ENCODE measurements at places on chromosomes 6 and 20.

DNA sequence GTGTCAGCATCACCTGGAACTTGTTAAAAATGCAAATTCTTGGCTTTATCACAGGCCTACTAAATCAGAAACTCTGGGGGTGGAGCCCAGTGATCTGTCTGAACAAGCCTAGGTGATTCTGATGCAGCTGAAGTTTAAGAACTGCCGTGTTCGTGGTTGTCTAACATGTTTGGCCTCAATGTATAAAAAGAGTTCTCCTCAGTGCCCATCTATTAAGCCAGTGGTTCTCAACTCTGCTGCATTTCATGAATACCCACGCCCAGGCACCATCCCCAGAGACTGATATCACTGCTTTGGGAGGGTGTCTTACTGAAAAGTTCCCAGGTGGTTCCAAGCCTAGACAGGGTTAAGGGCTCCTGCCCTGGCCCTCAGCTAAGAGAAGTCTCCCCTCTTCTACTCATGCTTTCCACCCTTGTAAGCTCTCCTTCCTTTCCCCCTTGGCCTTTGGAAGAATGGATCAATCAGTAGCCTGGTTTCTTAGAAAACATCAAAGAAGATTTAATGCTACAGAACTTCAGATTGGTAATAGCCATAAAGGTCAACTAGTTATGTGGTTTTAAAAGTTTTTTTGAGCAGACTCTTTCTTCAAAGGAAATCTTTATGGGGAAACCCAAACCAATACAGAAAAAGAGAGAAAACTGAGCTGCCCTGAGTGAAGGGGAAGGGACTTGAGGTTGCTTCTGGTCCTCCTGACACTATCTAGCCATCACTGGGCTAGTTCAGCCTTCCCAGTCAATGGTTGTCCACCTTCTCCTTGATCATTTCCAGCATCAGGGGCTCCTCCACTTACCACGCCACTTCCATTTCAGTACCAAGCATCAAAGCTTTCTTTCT is 38.9 kb upstream of the TNFAIP3 start:
- no peak for DNase-seq

DNA sequence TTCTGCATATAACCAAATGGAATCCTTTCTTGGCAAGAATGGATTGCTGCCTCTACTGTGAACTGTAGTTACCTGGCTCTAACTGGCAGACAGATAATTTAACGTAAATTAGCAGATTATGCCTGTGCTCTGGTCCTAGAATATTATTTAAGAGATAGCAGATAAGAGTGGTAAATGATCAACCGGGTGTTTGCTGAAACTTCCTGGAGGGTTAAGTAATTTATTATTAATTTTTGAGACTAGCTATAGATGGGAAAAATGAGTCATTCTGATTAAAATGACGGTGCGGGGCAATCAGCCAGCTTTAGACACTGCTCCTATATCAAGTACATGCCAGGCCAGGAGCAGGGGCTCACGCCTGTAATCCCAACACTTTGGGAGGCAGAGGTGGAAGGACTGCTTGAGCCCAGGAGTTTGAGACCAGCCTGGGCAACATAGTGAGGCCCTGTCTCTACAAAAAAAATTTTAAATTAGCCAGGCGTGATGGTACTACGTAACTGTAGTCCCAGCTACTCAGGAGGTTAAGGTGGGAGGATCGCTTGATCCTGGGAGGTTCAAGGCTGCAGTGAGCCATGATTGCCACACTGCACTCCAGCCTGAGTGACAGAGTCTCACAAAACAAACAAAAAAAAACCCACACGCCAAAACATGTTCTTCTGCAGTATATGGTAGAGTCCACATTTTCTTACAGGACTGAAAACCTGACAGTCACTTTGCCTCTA is 22.6 kb downstream of the B4GALT5 start:
- no peak for DNase-seq

- no peak for DNase-seq
Observed at GRCh38 chr6:9484686-9485085, 930.2 kb downstream of the TFAP2A start.

- no peak for DNase-seq
Observed at GRCh38 chr6:18323935-18324705, 59.8 kb upstream of the DEK start.

DNA sequence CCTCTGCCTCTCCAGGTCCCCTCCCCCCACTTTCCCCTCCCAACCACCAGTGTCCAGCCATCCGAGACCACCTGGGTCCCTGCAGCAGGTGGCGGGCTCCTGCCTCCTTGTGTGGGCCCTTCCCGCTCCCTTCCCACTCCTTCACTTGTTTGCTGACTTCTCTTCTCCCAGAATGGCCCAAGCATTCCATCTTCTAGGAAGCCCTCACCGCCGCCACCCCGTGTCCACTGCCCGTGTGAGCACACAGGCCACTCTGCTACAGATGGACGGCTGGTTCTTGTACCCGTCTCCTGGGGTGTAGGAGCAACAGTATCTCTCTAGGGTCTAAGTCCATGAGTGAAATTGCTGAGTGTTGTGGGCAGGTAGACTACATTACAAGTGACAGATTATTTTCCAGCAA is 15.0 kb downstream of the BPHL start:
- DNase-seq, result no peak

DNA sequence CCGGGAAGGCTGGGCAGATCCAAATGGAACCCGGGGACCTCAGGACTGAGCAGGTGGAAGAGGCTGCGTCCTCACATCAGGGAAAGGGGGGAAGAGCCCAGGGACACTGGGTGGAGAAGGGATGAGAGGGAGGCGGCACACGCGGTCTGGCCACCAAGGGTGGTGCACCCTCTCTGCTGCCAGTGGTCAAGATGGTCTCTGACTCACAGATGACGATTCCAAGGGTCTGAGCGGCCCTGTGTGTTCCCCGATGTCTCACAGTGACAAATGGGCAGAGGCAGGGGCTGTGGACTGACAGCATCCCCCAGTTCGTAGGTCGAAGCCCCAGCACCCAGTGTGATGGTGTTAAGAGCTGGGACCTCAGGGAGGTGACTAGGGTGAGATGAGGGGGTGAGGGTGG is 32.1 kb downstream of the SLCO4A1 start:
- no peak for DNase-seq

GRCh38 chr6:24093381-24093780 is 32.6 kb upstream of the NRSN1 start:
- DNase-seq, result no peak

DNA sequence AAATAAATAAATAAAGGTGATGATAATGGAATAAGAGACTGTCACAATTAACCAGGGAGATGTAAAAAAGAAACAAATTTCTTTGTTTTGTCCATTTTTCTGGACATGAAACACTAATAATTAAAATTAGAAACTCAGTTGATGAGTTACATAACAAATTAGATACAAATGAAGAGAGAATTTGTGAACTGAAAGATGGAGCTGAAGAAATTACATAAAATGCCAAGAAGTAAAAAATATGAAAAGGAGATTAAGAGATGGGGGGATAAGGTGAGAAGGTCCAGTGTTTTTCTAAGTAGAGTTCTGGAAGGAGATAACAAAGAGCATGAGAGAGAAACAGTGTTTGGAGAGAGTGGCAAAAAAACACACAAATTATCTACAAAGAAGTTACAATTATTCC is 89.4 kb upstream of the AGPAT4 start:
- DNase-seq, result no peak

DNA sequence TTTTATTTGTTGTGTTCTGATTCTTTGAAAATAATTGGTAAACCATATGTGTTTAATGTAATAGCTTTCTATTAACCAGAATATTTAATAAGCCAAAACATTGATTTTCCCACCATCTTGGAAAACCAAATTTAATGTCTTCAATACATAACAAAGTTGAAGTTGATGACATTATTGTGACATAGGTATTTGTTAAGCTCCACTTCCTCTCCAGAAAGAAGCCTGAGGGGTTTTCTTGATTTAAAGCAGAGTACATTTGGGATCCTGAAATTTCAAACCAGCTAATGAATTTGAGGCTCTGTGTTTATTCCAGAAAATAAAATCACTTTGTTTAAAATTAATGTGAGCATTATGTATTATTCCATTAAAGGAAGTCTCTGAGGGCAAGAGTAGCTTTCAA is 106.3 kb downstream of the PERP start:
- no peak for DNase-seq

- no peak for DNase-seq
Observed at GRCh38 chr6:18503206-18503592, 116.0 kb downstream of the RNF144B start.

GRCh38 chr20:50729901-50730764 is 1.2 kb upstream of the PARD6B start:
- DNase-seq, result no peak

GRCh38 chr20:32976746-32977145 is 27.5 kb downstream of the SUN5 start:
- no peak for DNase-seq

DNA sequence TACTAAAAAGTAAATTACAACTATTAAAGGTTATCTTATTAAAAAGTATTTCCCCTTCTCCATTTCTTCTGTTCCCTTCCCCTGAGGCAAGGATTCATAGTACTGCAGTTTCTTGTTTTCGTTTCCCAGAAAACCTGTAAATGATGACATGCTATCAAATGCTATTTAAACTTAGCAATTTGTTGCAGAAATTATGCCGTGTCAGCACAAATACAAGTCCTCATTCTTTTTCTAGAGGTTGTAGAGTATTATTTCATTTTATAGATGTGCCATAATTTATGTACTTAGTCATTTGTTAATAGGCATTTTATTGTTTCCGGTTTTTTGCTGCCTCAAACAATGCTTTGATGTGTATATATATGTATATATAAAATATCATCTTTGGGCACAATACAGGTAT is 268.4 kb downstream of the PLCB1 start:
- no peak for DNase-seq

- DNase-seq, result no peak
Observed at GRCh38 chr6:160215232-160215631, 43.4 kb downstream of the SLC22A2 start.

- no peak for DNase-seq
Observed at GRCh38 chr6:158707120-158707820, 57.4 kb downstream of the SYTL3 start.

- DNase-seq, result peak; percentile 8
Observed at GRCh38 chr6:44431118-44431725, 43.7 kb downstream of the CDC5L start.

- no peak for DNase-seq
Observed at GRCh38 chr6:123629258-123629941, 7.3 kb downstream of the TRDN start.

GRCh38 chr6:19836799-19837510 is at the start of gene ID4:
Gene ID4 (plus strand): TSS chr6:19837370. CDS start chr6:19837755, 385 bp downstream.
- peak; percentile 95 for DNase-seq

GRCh38 chr20:61045876-61046585 is 206.0 kb upstream of the CDH4 start:
- DNase-seq, result peak; percentile 8

DNA sequence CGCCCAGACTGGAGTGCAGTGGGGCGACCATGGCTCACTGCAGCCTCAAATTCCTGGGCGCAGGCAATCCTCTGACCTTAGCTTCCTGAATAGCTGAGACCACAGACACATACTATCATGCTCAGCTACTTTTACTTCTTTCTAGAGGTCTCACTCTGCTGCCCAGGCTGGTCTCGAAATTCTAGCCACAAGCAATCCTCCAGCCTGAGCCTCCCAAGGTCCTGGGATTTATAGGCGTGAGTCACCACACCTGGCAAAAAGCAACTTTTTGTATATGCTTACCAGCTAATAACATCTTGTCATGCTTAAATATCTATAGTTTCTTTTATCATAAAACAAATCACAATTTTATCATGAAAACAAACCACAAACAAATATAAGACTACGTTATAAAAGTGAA is 23.0 kb downstream of the RNASET2 start:
- DNase-seq, result no peak

- DNase-seq, result no peak
Observed at GRCh38 chr6:167244064-167244960, 46.8 kb upstream of the UNC93A start.

DNA sequence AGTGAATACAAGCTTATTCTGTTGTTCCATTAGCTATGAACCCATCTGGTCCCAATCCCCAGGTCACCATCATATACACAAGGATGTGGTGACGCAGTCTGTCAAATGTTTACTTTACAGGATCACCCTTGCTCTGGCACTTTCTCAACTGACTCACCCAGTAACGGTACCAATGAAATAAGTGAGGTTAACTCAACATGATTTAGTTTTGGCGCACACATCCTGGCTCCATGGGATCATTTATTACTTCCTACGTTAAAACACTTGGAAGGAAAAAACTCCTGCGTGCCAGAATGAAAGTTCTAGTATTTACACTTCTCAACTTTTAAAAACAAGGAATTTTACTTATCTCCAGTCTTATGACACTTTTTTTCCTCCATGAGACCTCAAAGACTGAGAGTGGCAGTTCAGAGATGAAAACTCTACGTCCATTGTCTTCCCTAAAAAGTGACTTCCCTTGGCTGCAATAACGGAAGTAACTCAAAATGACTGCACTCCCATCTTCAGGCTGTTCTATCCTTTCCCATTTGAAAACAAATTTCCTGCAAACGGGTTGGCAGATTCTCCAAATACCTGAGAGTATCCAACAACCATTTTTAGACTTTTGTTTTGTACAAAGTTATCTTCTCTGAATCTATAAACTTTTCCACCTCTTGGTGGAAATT is 15.9 kb downstream of the AGPAT4 start:
- no peak for DNase-seq

DNA sequence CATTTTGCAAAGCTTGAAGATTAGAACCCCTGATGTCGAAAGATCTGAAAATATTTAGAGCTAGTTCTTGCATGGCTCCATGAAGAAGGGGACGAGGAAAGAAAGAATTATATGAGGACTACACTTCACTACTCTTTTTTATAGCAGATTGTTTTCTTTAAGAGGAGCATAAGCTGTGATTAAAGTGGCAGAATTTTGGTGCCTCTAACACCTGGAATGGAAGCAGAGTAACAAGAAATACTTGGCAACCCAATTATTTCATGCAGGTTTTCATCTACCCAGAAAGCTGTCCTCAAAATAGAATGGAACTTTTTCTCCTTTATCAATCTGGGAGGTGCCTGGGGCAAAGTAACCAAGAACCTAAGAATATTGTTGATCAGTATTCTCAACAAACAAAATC is 4.0 kb downstream of the METTL24 start:
- DNase-seq, result no peak

DNA sequence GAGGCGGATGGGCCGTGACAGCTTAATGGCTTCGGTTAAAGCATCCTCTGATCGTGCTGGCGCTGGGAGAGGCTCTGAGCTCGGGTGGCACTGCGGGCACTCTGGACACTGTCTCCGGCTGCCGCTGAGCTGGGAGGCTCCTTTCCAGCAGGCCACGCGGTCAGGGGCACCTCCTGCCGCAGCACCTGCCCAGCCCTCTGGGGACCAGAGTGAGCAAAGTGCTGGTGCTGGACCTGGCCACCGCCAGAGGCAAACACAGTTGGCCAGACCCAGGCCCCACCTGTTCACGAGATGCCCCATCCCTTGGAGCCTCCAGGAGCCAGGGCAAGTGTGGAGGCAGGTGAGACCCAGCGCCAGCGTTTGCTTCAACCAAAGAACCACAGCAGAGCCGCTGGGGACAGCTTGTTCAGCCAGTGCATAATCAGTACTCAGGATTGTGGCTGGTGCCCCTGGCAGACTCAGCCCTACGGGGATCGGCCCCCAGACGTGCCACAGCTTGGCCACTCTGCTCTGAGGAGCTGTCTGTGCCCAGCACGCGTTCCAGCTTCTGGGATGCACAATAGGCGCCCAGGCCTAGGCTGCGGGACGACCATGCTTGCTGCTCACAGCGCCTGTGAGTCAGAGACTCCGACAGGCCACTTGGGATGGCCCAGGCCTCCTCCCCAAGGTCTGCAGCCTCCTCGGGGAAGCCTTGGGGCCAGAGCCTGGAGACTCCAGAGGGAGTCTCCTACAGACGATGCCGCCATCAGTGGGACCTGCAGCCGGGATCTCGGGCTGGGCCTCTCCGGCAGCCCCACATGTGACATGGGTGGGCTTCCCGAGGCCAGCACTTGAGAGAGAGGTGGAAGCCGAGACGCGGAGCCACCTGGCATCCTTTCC is 38.2 kb upstream of the SLCO4A1 start:
- no peak for DNase-seq

GRCh38 chr20:59696476-59696875 is 92.1 kb downstream of the PHACTR3 start:
- DNase-seq, result peak; percentile 27

Measured in substantia nigra (tissue), 51 donors.